Islet precursor cell (in vitro differentiated cells): ENCODE measurements at places on chromosomes 3 and 15.

- peak; percentile 92 for DNase-seq
Measured at GRCh38 chr3:148697306-148698189, at the start of gene AGTR1. Gene AGTR1 (plus strand): TSS chr3:148697903. CDS start chr3:148741036, 43,133 bp downstream.

DNA sequence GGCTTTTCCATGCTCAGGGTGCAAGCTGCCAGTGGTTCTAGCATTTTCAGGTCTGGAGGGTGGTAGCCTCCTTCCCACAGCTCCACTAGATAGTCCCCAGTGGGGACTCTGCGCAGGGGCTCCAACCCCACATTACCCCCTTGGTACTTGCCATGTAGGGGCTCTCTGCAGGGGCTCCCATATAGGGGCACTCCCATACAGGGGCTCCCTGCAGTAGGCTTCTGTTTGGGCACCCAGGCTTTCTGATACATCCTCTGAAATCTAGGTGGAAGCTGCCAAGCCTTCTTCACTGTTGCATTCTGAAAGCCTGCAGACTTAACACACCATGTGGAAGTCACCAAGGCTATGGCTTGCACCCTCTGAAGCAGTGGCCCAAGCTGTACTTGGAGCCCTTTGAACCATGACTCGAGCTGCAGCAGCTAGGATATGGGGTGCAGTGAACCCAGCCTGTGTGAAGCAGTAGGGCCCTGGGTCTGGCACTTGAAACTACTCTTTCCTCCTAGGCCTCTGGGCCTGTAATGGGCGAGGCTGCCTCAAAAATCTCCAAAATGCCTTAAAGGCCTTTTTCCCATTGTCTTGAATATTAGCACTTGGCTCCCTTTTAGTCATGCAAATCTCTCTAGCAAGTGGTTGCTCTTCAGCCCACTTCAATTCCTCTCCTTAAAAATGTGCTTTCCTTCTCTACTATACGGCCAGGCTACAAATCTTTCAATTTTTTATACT is 96.4 kb downstream of the TPRA1 start:
- no peak for DNase-seq

- no peak for DNase-seq
Measured at GRCh38 chr3:132662212-132662611, 2.1 kb downstream of the UBA5 start.

GRCh38 chr3:125428216-125428830 is 53.2 kb upstream of the ZNF148 start:
- DNase-seq, result no peak

GRCh38 chr3:149902498-149903139 is 68.1 kb downstream of the PFN2 start:
- no peak for DNase-seq

GRCh38 chr3:112751564-112752512 is 94.8 kb downstream of the CD200R1L start:
- no peak for DNase-seq
